Right cardiac atrium (tissue), 5 donors: ENCODE measurements at places on chromosomes 5 and 9.

GRCh38 chr5:158413122-158413680, 554.3 kb upstream of the CLINT1 start:
- DNase-seq = no peak

GRCh38 chr5:127601111-127601510, 47.8 kb upstream of the CTXN3 start:
- no peak for DNase-seq

GRCh38 chr9:91676046-91676445, 252.4 kb upstream of the NFIL3 start:
- no peak for DNase-seq

- peak; percentile 76 for DNase-seq
Measured at GRCh38 chr5:134547579-134547978, 22.1 kb downstream of the JADE2 start.

DNA sequence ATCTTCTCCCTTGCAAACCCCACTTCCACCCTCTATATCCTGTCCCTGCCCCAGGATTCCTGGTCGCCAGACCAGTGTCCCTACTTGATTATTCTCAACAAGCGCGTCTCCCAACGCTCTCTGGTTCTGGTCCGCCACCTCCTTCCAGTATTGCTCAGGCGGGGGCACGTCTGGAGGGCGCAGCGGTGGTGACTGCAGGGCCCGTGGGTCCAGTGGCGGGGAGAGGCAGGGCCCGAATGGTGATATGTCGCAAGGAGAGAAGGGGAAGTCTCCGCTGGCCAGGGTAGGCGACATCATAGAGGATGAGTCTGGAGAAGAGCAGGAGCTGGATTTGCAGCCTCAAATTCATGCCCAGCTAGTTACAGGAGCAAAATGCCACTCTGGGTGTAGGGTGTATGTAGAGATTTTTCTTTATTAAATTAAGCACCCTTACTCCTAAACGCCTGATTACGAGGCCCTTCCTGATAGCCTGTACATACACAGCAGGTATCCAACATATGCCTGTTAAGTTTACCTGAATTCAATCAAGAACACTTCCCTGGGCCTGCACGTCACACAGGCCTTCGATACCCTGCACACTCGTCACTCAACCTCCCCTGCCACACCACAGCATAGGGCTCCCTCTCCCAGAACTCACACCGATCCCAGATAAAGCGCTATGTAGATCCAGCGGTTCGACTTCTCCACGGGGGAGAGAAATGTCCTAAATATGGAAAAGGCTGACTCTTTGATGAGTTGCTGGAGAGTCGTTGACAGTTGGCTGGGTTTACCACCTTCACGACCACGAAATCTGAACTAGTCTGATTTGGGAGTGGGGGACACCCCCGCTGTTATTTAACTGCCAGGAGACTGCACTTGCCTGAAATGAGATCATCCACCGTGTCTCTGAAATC, 4.8 kb downstream of the MCIDAS start:
- no peak for DNase-seq

DNA sequence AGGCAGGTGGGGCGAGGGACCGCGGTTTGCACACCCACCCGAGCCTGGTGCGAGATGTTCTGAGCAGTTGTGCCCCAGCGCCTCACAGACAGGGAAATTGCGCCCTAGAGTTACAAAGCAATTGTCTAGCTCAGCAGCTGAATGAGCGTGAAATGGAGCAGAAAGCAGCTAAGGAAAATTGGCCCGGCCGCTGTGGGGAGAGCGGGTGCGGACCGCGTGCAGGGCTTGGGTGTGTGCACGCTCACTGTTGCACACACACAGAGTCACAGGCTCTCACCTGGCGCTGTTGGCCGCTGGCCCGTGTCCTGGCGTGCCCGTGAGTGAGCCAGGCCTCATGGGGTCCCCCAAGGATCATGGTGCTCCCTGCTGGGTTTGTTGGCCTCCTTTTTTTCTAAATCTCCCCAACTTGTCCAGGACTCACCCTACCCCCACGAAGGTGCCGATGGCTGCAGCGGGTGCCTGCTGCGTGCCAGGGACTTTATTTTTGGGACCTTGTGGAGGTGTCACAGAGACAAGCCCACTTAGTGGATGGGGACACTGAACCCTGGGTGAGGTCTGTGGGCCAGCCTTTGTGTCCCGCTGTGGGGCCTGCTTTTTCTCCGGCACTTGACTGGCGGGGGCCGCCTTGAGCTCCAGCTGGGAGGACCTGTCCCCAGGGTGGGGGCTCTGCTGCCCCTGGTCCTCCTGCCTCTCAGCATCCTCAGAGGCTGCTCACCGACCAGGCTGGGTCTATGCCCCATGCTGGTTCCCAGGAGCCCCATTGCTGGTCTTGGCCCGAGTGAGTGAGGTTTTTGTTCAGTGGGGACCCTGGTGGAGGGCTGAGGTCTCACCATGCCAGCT, 5.2 kb downstream of the RXRA start:
- DNase-seq = no peak

DNA sequence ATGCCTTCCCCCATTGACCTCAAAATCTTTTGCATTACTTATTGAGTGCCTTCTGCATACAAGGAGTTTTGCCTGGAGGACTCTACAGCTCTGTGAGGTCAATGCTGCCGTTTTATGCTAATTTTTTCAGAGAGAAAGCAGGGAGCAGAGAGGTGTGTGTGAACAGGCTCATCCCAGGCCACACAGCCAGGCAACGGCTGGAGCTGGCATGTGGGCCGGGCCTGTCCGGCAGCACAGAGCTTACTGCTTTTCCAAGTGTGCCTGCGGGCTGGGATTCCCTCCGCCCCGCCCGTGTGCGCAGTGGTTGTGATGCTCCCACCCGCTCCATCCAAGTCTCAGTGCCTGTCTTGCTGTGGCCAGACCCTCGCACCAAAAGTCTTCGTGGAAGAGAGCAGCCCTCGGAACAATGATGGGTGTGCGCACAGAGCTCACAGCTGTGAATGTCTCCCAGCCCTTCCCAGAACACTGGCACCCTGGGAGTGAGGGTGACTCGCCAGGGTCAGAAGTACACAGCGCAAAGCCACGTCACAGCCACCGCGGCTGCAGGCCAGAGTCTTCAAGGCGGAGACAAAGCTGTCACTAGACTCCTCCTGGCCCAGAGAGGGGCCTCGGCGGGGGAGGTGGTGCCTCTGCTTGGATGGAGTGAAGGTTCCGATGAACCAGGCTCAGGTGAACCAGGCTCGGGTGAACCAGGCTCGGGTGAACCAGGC, 82.8 kb downstream of the COL5A1 start:
- DNase-seq = peak; percentile 86
